Stimulated activated CD4-positive, alpha-beta T cell treated with anti-CD3 and anti-CD28 coated beads, Interleukin-12 subunit alpha, Interleukin-12 subunit beta, amount 100 ng/mL, for 4 hours (primary cell): ENCODE measurements at places on chromosomes 12 and 14.

- DNase-seq, result no peak
These were observed 136.7 kb downstream of the ZNF664 start for GRCh38 chr12:124109760-124110159.

GRCh38 chr14:80150301-80150700 lies 61.0 kb downstream of the DIO2 start:
- no peak for DNase-seq

GRCh38 chr12:104371043-104371870 lies 67.7 kb downstream of the EID3 start:
- no peak for DNase-seq

DNA sequence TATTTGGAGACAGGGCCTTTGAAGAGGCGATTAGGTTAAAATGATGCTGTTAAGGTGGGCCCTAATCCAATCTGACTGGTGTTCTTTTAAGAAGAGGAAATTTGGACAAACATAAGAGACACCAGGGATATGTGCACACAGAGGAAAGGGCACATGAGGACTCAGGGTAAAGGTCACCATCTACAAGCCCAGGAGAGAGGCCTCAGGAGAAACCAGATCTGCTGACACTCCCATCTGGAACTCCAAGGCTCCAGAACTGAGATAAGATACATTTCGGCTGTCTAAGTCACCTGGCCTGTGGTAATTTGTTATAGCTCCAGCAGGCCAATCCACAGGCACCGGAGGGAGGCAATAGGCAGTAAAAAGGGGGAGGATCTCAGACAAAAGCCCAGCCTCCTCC lies 48.6 kb downstream of the KICS2 start:
- DNase-seq, result no peak

DNA sequence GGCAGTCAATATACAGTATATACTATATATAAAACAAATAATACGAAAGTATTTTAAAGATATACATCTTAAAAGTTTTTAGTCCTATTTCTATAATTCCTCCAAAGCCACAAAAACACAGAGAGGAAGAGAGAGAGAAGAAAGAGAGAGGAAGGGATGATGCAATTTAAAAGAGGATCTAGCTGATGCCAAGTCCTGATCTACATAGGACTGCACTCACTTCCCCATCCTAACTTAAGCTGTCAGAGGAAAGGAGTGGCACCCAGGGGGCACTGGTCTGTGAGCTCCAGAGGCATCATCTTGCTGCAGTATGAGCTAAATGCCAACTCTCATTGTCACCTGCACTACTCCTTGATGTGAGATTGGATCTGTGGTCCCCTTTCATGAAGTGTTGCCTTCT lies 95.8 kb downstream of the C12orf42 start:
- DNase-seq, result no peak
